Stomach (tissue), 19 donors: ENCODE measurements at places on chromosomes 1 and 21. TPM values are rescaled to one million over a fixed set of nuclear protein-coding genes. Genes with fewer than 3 reads are reported as not detected.

GRCh38 chr1:198244772-198245171, 88.0 kb downstream of the NEK7 start:
- no peaks in the 10 kb centered on the region for H3K27me3 ChIP-seq
- H3K27ac ChIP-seq: no peak overlapping the region

GRCh38 chr1:205343431-205344065, 13.2 kb downstream of the KLHDC8A start:
- peaks cover 8% of the 10 kb centered on the region for H3K27me3 ChIP-seq
- peak overlapping the region; percentile 36 for H3K4me3 ChIP-seq

Gene LENEP
- total RNA-seq: not detected

Gene CLCNKB
- not detected for total RNA-seq

Gene TCP10L
- not detected for total RNA-seq

Gene NUP133
- total RNA-seq: 27.2 TPM
